ENCODE measurements at places on chromosomes 1 and 21. TPM values are rescaled to one million over a fixed set of nuclear protein-coding genes. Genes with fewer than 3 reads are reported as not detected.

DNA sequence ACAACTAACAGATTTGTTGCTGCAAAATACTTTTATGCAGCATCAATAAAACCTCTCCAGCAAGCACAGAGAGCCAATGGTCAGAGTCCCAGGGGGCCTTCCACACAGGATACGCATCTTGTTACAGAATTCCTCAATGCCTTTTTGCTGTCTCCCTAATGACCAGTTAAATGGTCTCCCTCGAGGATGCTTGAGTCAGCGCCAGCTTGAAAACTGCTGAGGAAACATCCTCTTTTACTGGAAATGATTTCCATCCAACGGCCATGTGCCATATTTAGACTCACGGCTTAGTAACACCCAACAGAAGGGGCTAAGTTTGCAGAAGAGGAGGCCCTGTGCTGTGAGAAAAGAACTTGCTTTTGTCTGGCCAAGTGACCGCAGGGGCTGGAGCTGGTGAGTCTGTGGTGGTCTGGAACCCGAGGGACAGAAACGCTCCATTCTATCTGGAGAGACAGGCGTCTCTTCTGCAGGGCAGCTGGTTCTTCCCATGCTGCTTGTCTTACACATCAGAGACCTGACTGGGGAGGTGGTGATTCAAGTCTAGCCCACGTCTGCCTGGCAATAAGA lies 496.4 kb downstream of the SETD4 start:
- no peak for DNase-seq

- no peak for DNase-seq
Observed at GRCh38 chr1:10870493-10871096, 74.1 kb upstream of the CASZ1 start.

RSPH1 gene
- total RNA-seq, result not detected

DNA sequence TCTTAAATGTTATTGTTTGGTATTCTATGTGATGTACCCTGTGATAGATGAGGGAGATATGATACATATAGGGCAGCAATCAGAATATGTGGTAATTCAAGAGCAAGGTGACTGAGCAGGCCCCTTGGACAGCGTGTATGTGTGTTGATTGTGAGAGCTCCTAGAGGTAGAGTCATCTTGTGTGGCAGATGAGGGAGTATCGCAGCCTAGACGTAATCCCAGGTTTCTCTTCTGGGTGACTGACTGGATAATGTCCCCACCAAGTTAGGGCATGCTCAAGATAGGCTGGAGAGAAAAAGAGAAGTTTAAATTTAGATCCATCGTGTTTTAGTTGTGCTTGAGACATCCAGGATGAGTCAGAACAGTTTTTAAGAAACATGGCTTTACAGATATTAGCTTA lies 185.3 kb downstream of the ZP4 start:
- no peak for DNase-seq

AMY1C gene
- not detected for total RNA-seq

DNA sequence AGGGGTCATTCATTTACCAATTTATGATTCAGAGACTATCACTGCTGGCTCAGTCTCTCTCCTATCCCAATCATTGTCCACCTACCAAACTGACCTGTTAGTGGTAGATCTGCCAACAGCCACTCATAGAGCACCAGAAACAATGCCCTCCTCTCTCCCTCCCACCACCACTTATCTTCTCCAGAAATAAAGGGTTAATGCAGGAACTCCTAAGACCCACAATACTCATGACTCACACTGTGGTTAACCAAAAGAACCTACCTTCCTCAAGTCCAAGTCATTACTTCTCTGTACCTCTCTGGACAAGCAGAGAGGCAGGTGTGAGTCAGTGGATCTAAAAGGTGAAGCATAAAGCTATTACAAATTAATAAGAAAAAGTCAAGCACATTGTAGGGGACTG lies 40.9 kb upstream of the CAMK1G start:
- no peak for DNase-seq

- no peak for DNase-seq
Observed at GRCh38 chr1:89833183-89834082, 12.6 kb downstream of the LRRC8D start.

GRCh38 chr1:16612332-16613172 lies 812 bp downstream of the NBPF1 start:
- DNase-seq, result peak; percentile 65

FAM72A gene
- not detected for total RNA-seq

- no peak for DNase-seq
Observed at GRCh38 chr21:36384885-36385232, 333 bp upstream of the CHAF1B start.

GRCh38 chr1:238396140-238396539 lies 505.4 kb upstream of the ZP4 start:
- no peak for DNase-seq

NRDC gene
- total RNA-seq, result 83.7 TPM

KCNC4 gene
- total RNA-seq, result 4.4 TPM

DNA sequence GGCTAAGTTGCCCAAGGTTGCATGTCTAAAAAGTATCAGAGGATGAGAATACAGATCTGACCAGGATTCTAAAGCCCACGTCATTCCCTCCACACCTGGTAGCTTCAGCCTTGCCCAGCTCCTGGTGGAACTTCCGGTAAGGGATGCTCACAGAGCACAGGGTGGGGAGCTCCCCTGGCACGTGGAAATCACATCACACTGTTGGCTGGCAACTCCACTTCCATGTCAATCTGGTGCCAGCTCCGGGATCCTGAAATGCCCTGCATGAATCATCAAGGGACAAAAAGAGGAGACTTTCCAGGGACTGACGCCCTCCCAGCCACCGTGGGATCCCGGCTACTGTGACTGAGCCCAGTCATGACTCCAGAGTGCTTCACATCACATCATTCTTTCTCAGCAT lies 12.4 kb upstream of the BCAR3 start:
- DNase-seq, result no peak

DNA sequence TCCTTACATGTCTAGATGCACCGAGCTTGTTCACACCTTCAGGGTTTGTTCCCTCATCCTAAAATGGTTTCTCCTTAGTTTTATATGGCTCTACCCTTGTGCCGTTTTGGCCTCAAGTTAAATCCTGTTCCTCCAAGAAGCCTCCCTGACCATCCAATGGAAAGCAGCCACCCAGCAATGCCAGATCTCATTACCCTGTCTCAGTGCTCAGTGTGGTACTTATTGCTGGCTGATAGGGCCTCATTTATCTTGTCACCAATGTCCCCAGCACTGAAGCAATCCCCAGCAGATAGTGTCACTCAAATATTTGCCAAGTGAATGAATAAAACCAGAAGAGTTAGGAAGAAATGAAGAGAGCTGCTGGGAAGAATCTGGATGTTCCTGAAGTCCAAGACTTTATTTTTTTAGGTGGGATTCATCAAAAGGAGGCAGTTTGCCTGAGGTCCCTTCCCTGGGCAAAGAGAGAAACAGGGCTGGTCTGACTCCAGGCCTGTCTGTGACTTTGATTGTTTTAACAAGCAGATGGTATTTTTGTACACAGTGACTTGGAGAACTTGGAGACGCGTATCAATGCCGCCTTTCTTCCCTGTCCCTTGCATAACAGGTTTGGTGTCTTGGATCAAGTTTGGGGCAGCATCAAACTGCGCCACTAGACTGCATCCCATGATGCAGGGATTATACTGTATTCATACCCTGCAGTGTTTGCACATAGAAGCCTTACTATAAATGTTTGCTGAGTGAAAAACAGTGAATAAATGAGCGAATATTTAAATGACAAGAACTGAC lies 221.2 kb downstream of the DISC1 start:
- no peak for DNase-seq

GRCh38 chr1:66944330-66945274 lies 19.8 kb downstream of the MIER1 start:
- no peak for DNase-seq

DNA sequence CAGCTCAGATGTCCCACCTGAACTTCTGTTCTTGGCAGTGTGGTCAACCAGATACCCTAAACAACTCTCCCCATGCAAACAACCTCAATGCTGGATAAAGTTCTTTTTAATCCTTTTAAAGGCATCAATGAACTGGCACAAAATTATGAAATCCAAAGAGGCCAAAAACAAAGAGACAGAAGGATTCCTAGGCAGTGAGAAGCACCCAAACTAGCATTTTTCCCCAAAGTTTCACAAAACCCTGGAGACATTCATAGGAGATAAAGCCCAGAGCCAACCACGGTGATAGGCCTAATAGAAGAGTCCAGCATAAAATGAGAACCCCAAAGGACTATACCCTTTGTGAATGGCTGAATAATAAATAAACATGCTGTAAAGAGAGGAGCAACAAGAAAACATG lies 50.7 kb downstream of the MATN1 start:
- no peak for DNase-seq

MARK1 gene
- total RNA-seq, result 0.10 TPM

DNA sequence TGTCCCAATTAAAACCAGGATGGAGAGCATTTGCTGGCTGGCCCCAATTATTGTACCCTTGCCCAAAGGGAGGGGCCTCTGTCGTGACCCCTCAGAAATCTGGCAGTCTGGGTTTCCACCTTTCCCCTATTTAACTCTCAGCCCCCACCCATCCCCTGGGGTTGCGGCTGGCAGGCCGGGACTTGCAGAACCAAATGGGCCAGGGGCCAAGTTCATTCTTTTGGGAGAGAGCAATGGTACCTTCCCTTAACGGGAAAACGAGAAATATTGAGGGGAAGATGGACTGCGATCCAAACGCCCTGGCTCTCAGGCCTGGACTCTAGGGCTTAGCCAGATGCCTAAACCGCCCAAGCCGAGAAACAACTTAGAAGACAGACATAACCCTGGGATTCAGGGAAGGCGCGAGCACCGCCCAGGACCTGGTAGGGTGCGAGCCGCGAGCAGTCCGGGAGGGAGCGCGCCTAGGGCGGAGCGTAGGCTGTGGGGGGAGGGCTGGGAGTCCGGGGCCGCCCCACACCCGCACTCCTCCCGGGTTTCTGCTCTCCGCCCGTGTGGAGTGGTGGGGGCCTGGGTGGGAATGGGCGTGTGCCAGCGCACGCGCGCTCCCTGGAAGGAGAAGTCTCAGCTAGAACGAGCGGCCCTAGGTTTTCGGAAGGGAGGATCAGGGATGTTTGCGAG lies at the start of gene SLC27A3:
SLC27A3 (plus strand) TSS at position 628 of the 678 bp plus-strand sequence. CDS start 91 bp downstream, outside the sequence.
- peak; percentile 80 for DNase-seq

DNA sequence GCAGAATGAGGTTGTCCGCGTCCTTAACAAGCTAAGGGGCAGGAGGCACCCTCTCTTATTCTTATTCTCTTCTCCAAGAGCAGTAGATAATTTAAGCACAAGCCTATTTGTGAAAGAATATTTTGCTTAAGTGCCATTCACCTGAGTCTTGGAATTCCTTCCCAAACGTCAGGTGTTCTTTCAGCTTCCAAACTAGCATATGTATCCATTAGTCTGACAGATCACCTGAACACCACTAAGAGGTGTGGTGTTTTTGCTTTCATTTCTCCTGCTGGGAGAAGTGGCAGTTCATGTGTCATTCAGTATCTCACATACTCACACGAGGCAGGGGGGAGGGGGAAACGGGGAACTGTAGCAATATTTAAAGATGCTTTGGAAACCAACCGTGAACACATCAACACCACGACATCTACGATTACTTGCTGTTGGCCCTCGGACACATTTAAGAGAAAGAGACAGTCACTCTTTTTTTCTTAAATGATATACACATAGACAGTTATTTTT lies 45.5 kb upstream of the RBM15 start:
- no peak for DNase-seq

DNA sequence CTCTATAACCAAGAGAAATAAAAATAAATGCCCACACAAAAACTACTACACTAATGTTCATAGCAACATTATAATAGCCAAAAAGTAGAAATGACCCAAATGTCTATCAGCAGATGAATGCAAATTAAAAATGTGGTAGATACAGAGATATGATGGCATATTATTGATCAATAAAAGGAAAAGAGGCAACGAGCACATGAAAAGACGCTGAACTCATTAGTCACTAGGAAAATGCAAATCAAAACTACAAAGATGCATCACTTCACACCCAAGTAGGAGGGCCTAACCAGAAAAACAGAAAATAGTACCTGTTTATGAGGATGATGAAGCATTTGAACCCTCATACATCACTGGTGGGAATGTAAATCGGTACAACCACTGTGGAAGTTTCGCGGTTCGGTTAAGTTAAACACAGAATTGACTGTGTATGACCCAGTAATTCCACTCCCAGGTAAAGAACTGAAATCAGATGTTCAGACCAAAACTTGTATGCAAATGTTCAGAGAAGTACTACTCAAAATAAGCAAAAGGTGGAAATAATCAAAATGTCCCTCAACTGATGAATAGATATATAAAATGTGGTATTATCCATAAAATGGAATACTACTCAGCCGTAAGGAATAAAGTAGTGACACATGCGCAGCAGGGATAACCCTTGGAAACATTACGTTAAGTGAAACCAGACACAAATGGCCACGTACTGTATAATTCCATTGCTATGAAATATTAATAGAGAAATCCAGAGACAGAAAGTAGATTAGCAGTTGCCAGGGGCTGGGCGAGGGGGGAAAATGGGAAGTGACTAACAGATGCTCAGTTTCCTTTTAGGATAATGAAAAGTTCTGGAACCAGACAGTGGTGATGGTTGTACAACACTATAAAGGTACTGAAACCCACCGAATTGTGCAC lies 3.1 kb downstream of the USP48 start:
- no peak for DNase-seq

DNA sequence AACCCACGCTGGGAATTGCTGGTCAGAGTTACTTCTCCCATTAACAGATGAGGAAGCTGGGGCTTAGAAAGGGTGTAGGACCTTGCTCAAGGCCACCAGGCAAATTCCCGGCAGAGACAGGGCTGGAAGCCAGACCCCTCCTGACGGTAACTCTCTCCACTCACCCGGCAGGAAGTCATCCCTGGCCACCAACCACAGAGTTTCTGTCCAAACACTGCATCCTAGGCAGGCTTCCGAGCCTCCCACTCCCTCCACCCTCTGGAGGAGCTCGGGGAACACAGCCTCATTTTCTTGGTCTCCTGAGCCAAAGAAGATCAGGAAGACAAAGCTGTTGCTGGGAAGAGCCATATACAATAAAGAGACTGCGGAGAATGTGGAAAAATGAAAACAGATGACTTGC lies 25.0 kb upstream of the ZNF436 start:
- peak; percentile 59 for DNase-seq

RYR2 gene
- total RNA-seq, result 0.06 TPM

CCNL2 gene
- 127 TPM for total RNA-seq

DNA sequence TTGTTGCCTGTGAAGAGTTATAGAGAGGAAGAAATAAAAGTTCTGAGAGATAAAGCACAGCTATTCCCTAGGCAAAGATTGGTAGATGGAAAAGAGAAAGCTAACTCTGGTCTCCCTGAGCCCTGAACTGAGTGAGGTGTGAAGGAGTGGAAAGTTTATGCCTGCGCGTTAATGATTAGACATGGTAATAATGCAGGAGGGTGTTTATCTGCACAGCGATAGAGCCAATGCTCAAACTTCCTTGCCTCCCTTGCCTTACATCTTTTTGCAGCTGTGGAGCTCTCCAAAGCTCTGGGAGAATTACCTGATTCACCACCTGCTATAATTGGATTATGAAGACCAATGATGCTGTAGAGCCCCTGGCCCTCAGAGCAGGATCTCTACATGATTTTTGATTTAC lies 32.8 kb upstream of the CHRM3 start:
- DNase-seq, result no peak

GRCh38 chr1:110620686-110621085 lies 14.5 kb upstream of the KCNA2 start:
- DNase-seq, result no peak

GRCh38 chr21:39630827-39631226 lies 18.1 kb downstream of the B3GALT5 start:
- no peak for DNase-seq
